Stimulated activated CD4-positive, alpha-beta T cell treated with anti-CD3 and anti-CD28 coated beads, Interleukin-1b, Interleukin-23, amount 100 ng/mL, for 24 hours (primary cell): ENCODE measurements at places on chromosomes 6 and 20.

- DNase-seq: no peak
Measured at GRCh38 chr20:36969478-36970186, 18.1 kb upstream of the SAMHD1 start.

DNA sequence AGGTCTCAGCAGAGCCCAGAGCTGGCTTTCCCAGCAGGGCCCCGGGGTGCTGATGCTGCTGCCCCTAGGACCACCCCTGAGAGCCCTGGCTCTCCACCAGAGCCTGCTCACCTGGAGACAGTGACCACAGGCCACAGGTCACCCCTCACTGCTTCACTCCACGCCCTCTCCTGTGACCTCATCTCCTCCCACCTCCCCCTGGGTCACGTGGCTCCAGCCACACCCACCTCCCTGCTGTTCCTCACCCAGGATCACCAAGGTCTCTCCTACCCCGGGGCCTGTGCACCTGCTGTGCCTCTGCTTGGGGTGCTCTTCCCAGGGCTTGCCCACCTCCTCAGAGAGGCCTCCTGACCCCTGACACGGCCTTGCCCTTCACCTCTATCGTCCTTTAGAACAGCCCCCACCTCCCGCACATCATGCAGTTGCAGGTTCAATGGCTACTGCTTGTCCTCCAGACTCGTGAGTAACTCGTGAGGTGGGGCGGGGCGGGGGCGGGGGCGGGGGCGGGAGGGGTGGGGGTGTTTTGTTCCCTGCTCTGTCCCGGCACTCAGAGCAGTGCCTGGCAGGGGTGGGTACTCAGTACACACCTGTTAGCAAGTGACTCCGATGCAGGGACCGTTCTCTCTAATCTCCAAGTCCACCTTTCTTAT, 468.0 kb downstream of the PREX1 start:
- DNase-seq: no peak

DNA sequence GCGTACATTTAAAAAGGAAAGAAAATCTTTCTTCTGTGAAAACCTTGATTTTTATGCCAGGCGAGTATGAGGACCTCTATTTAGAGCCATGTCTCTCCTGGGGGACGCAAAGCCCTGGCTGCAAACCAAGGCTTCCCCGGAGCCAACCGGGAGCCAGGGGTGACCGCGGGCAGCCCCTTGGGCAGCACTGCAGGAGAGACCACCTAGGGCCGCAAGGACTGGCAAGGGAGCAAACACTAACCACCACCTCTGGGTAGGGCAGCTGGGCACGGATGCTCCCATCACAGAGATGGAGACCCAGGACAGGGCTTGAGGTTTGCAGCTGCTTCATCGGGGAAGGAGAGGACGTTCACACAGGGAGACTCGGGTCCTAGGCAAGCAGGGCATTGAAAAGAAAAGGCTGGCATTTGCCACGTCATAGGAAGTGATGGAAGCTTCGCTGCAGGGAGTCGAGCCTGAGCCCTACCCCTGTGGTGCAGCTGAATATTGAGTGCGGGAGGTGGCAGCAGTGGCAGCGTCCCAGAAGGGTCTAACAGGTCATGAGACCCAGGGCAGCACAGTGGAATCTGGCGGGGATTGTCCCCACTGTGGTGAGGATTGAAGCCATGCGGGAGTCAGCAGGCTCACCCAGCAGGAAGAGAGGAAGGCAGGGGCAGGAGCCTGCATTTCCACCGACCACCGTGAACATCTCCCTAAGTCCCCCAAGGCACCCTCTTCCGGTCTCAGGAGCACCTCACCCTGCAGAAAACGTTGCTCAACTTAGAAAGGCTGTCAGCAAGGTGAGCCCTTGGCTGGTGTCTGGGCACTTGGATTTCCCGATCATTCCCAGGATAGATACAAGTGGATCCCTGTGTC, 156.2 kb upstream of the CST7 start:
- DNase-seq: no peak

DNA sequence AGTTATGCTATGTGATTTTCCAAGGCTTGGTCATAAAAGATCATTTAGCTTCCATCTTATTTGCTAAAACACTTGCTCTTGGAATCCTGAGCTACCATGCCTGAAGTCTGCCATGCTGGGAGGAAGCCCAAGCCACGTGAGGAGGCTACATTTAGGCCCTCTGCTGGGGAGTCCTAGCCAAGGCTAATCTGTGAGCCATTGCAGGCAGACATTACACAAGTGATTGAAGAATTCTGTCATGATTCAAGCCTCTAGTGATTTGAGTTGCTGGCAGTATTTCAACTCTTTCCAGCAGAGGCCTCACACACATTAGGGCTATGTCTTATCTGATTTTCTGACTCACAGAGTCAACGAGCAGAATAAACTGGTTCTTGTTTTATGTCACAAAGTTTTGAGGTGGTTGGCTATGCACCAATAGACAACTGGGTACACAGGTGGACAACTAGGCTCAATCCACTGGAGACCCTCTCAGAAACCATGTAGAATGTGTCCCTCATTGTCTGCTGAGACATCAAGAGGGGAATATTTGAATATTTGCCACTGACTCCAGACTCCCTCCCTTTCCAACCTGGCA, 227.2 kb upstream of the SULF2 start:
- DNase-seq: no peak

DNA sequence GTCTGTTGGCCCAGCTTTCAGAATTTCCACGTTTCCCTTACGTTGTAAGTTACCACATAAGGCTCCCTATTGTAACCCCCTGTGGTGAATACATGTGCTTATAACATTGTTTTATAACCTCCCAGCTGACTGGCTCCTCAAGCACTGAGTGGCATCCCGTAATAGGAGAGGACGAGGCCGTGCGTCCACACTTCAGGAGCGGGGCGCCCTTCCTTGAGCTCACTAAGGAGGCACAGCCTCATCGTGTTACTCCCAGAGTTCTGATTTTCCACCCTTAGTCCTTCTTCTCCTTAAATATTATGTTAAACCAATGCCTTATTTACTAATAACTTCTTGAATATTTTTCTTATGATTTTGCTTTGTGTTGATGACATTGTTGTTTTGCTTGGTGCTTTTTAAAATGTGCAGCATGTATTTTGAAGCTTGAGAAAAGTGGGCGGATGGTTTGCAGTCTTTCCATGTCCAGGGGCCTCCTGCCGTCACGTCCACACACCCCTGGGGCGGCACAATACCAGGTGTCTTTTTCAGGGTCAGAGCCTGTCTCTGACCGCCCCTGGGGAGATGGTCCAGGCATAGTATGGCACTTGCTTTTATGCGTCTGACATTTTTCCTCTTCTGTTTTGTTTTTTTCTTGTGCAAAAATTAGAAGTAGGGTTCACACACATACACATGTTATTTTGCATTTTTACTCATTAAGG, 181.8 kb downstream of the DLL1 start:
- DNase-seq: no peak

DNA sequence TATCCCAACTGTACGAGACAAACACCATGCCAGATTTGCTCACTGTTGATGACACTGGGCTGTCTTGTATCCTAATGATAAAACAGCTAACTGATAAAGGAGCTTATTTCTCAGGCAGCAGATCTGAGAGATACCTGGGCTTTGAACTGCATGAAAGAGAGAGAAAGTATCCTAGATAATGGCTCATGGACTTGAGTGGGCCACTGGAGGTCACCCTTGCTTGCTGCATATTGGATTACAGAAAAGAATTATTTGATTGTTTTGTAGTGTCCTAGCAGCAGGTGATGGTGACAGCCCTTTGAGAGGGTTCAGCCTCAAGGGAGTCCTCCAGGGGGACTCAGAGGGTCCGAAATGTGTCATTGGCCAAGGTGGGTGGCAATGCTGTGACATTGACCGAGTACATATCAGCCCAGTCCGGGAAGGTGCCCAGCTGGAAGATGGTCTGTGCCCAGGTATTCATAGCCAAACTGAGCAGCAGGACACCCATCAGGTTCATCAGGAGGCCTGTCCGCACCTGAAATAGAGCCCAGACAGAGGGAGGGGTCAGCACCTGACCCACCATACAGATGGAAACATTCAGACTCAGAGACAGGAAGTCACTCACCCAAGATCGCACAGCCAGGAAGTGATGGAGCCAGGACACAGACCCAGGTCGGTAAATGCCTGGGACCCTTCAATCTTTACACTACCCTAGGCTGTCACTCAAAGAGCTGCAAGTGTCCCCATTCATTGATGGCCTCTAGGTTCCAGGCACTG, 9.4 kb upstream of the OCSTAMP start:
- no peak for DNase-seq

DNA sequence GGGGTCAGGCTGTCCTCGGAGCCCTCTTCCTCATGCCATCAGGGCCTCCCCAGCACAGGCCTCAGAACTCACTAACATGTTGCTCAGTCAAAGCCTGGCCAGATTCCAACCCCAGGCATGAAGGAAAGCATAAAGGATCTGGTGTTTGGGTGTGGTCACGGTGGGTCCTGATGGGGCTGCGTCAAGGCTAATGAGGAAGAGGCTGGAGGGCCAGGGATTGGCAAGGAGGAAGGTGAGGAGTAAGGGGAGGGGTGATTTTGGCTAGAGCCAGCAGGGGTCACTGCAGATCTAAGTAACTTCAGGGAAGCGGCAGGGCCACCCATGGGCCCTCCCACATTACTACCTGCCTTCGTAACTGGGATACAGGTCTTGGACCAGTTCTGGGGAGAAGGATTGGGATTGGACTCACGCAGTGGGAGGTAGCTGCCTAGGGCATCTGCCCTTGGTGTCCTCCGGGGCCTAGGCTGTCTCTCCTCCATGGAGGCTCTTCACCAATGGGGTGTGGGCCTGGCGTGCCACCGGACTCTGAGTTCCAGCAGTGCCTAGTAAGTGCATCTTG, 36.2 kb upstream of the MRPS18A start:
- DNase-seq: peak; percentile 68

GRCh38 chr6:96948631-96949030, 24.1 kb downstream of the KLHL32 start:
- no peak for DNase-seq

- DNase-seq: no peak
Measured at GRCh38 chr20:43752561-43753301, 25.9 kb upstream of the GTSF1L start.

DNA sequence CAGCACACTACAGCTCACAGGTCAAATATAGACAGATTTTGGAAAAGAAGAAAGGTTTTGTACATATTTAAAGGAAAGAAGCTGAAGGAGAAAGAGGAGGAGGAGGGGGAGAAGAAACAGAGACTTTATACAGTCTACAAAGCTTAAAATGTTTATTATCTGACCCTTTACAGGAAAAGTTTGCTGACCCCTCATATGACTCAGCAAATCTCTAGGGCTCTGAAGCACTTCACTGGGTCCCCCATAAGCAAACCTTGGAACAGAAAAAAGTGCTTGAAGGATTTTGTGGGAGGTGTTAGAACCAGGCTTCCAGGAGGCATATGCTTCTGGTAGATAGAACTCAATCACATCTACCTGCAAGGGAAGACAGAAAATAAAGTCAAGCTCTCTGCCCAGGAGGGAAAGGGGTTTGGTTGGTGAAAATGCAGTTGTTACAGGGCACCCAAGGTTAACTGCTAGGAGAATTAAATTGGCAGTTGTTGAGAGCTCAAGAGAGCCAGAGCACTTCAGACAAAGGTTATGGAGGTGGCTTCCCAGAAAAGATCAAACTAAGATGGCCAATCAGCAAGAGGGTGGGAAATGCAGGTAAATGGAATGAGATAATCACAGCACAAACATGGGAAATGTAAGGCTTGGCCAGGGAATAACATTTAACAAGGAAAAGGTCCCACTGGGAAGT, 207.4 kb upstream of the SGK1 start:
- DNase-seq: no peak

DNA sequence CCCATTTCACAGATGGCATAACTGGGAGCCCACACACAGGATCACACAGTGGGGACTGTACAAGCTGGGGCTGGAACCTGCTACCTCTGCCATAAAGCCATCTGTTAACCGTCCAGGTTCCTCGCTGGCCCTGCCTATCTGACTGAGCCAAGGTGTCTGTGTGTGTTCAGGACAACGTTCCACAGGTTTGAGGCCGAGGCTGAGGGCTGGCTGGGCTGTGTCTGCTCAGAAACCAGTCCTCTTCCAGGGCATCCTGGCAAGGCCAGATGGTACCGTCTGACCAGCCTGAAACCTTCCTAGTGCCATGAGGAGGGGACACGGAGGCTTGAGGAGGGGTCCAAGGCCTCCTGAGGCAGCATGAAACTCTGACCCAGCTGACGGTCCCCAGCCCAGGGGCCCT, 150.6 kb downstream of the TAF4 start:
- no peak for DNase-seq

GRCh38 chr6:1591926-1592325, 17.8 kb upstream of the FOXC1 start:
- no peak for DNase-seq

GRCh38 chr6:152595499-152595898, 41.7 kb downstream of the SYNE1 start:
- DNase-seq: no peak

GRCh38 chr6:152634773-152635172, 2.4 kb downstream of the SYNE1 start:
- no peak for DNase-seq

- DNase-seq: no peak
Measured at GRCh38 chr6:169237496-169238134, 16.0 kb downstream of the THBS2 start.

DNA sequence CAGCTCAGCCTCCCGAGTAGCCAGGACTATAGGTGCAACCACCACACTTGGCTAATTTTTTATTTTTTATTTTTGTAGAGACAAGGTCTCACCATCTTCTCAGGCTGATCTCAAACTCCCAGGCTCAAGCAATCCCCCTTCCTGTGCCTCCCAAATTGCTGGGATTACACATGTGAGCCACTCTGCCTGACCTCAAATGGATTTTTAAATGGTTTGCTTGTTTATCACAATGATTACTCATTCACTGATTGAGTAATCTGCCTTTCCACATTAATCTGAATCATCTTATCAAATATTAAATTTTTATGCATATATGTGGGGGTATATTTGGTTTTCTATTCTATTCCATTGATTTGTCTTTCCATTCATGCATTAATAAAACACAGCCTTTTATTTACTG, 9.4 kb upstream of the KHDC1L start:
- no peak for DNase-seq

DNA sequence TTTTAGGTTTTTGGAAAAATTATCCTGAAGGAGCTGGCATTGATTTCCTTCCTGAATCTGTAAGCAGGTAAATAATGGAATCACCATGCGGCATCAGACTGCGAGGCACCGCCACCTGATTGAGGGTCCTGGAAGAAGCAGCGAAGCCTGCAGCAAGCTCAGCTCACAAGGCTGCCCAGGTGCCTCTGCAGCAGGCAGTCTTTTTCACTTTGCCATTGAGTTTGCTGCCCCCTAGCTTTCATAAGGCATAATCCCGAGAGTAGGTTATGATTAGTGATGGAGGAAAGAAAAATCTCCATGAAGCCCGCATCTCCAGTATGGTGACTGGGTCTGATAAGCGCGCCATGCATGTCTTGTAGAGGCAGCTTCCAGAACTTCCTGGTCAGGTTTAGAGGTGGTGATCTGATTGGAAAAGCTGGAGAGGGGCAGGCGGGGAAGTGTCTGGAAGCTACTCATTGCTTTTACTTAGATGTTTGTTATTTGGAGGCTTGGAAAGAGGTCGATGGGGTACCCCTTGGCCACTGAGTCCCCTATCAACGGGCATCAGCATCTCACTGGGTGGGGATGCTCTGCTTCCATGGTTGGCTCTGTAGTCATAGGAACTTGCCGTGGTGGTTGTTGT, 26.7 kb downstream of the IYD start:
- no peak for DNase-seq
